Sigmoid colon (tissue), 7 donors: ENCODE measurements at places on chromosomes 3 and 15.

DNA sequence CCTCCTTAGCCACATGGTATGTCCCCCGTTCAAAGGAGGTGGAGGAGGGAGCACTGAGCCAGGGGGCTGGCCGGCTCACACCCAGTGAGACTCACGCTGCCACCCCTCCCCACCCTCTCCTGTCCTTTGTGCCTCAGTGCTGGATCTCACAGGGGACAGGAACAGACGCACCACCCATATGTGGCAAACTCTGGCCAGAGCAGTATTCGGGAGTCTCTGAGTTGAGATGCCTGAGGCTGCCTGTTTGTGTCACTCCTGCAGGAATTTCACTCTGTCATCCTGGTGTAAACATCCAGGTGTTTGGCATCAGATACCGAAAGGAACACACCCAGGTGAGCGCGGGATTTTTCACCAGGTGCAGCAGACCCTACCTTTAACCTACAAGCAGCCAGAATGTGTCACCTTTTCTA lies 25.7 kb downstream of the RGMA start:
- no peaks in the 10 kb centered on the region for H3K27me3 ChIP-seq
- H3K4me3 ChIP-seq: no peak overlapping the region
- no peak for DNase-seq

DNA sequence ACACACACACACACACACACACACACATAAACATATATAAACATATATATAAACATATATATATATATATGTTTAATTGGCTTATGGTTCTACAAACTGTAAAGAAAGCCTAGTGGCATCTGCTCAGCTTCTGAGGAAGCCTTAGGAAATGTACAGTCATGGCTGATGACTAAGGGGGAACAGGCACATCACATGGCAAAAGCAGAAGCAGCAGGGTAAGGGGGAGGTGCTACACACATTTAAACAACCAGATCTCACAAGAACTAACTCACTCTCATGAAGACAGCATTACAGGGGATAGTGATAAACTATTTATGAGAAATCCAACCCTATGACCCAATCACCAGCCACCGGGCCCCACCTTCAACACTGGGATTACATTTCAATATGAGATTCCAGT lies 922.9 kb downstream of the SI start:
- no peaks in the 10 kb centered on the region for H3K27me3 ChIP-seq
- DNase-seq: no peak
- H3K4me1 ChIP-seq: no peaks in the 10 kb centered on the region
- no peaks in the 10 kb centered on the region for H3K36me3 ChIP-seq

GRCh38 chr15:47720555-47720954 lies 3.2 kb downstream of the SEMA6D start:
- no peak overlapping the region for H3K4me3 ChIP-seq
- H3K4me1 ChIP-seq: peaks cover 23% of the 10 kb centered on the region
- H3K36me3 ChIP-seq: no peaks in the 10 kb centered on the region
- no peaks in the 10 kb centered on the region for H3K27me3 ChIP-seq
- no peak for DNase-seq
- H3K27ac ChIP-seq: peak overlapping the region; percentile 22

- H3K27ac ChIP-seq: no peak overlapping the region
- no peaks in the 10 kb centered on the region for H3K27me3 ChIP-seq
- no peaks in the 10 kb centered on the region for H3K36me3 ChIP-seq
- no peaks in the 10 kb centered on the region for H3K4me1 ChIP-seq
- no peak overlapping the region for H3K4me3 ChIP-seq
Measured at GRCh38 chr3:162978136-162978535, 1481.5 kb downstream of the OTOL1 start.

- H3K4me1 ChIP-seq: no peaks in the 10 kb centered on the region
- H3K4me3 ChIP-seq: no peak overlapping the region
- no peak overlapping the region for H3K27ac ChIP-seq
- no peak for DNase-seq
Measured at GRCh38 chr3:16113704-16114103, 60.8 kb upstream of the GALNT15 start.

- no peaks in the 10 kb centered on the region for H3K4me1 ChIP-seq
- H3K4me3 ChIP-seq: no peak overlapping the region
- no peaks in the 10 kb centered on the region for H3K36me3 ChIP-seq
- no peak overlapping the region for H3K27ac ChIP-seq
Measured at GRCh38 chr3:116161575-116162525, 283.4 kb downstream of the LSAMP start.

DNA sequence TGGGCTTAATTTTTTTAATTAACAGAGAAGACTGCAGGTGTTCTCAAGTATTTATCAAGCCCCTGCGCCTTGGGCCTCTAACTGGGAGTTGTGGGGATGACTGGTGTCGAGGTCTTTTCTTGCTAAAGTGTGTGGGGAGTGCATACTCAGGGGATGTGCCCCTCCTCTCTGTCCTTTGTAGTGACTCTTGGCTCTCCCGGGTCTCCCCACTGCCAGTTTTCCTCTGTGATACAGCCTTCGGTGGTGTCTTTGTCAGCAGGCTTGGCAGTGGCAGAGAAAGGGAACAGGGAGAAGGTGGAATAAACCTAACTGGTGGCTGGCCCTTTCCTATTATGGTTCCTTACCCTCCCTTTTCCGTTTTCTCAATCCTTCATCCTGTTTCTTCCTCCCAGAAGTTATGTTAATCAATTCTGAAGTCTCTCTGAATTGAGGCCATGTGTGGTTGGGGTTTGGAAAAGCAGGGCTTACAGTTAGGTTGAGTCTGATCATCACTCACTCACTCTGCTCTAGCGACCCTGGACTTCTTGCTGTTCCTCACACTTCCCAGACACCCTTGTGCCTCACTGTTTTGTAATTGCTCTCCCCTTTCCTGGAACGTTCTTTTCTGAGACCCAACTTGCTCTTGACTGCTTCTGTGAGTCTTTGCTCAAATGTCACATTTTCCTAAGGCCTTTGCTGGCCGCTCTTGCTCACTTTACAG lies 158.1 kb downstream of the PTPRG start:
- no peaks in the 10 kb centered on the region for H3K27me3 ChIP-seq
- no peak for DNase-seq
- H3K4me1 ChIP-seq: peaks cover 8% of the 10 kb centered on the region
- no peak overlapping the region for H3K4me3 ChIP-seq

- H3K4me3 ChIP-seq: no peak overlapping the region
- DNase-seq: no peak
- H3K4me1 ChIP-seq: peaks cover 2% of the 10 kb centered on the region
- no peaks in the 10 kb centered on the region for H3K27me3 ChIP-seq
- H3K36me3 ChIP-seq: no peaks in the 10 kb centered on the region
Measured at GRCh38 chr3:126684218-126684751, 19.8 kb upstream of the CHCHD6 start.

DNA sequence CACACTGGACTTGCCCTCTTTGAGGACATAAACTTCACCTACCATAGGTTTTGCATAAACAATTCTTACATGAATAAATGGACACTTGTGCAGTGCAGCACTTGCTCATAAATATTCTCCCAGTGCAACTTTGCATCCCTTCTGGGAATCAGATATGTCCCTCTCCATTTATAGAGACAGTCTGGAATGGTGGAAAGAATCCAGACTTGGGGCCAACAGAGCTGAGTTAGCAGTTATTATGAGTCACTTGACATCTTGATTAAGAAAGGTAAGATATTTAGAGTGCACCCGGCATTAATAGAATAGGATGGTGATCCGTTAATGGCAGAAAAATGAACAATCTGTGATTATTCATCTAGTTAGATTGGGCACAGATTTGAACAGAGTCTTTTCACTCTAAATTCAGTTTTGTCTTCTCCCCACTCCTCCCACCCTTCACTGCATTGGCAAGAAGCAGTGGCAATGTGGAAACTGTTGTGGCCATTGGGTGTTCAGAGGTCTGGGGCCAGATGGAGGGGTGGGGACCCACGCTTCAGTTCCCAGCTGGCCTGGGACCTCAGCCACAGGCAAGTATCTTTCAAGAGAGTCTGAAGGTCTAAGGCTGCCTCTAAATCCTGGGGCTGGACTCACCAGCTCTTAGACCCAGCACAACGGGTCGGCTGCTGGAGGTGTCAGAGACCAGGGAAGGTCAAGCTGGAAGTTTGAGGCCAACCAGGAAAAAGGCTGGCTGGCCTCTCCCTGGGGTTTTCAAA lies 58.9 kb upstream of the KY start:
- H3K4me1 ChIP-seq: peaks cover 22% of the 10 kb centered on the region
- H3K4me3 ChIP-seq: no peak overlapping the region
- H3K27me3 ChIP-seq: no peaks in the 10 kb centered on the region
- H3K27ac ChIP-seq: no peak overlapping the region
- H3K36me3 ChIP-seq: no peaks in the 10 kb centered on the region

DNA sequence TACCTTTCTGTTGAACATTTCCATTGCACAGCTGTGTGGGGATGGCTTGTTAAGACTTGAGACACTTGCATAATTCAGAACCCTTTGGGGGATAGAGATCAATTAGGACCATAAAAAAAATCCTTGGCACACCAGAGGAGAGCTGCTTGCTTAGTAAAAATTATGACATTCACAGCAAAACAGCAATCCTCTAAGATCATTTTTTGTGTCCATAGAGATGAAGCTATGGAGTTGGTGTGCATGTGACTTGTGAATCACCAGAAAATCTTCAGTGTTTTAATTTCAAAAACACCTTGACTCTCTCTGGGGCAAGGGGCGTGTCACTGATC lies 7.7 kb downstream of the COL8A1 start:
- no peaks in the 10 kb centered on the region for H3K36me3 ChIP-seq
- no peak overlapping the region for H3K4me3 ChIP-seq
- no peaks in the 10 kb centered on the region for H3K27me3 ChIP-seq
- peak overlapping the region; percentile 81 for H3K27ac ChIP-seq

DNA sequence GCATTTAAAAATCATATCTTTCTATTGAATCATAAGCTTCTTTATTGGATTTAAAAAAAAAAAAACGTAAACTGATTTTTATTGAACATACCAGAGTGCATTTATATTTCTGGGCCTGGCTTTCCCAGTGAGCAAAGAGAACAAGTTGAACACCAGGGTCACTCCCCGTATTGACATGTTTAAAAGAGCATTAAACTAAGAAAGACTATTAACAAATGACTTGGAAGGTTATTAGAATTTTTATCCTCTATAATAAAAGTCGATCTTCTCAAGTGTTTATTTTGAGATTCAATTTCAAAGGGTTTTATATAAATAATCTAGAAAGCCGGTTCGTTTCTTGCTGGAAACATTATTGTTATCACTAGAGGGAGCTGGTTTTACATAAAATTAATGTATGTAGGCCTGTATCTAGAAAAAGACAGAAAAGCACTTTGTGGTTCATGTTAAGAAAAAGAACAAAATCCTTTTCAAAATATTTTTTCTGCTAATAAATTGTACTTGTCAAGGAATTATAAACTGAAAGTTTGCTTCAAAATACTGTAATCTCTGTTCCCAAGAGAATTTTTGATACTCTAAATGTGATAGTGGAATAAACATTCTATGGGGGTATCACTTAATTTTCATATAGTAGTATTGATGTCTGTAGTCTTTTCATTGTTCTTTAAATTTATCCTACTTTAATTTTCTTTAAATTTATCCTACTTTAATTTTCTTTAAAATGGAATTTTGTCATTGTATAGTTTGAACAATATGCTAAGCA lies 321.8 kb upstream of the MME start:
- no peaks in the 10 kb centered on the region for H3K36me3 ChIP-seq
- no peaks in the 10 kb centered on the region for H3K4me1 ChIP-seq
- no peak overlapping the region for H3K27ac ChIP-seq
- H3K4me3 ChIP-seq: no peak overlapping the region

GRCh38 chr3:88059380-88060170 lies 520 bp downstream of the ZNF654 start:
- H3K27ac ChIP-seq: peak overlapping the region; percentile 97
- H3K4me1 ChIP-seq: peaks cover 19% of the 10 kb centered on the region
- H3K27me3 ChIP-seq: no peaks in the 10 kb centered on the region
- peak overlapping the region; percentile 95 for H3K4me3 ChIP-seq
- H3K36me3 ChIP-seq: peaks cover 15% of the 10 kb centered on the region

- no peak overlapping the region for H3K4me3 ChIP-seq
- peak overlapping the region; percentile 65 for H3K27ac ChIP-seq
- H3K27me3 ChIP-seq: no peaks in the 10 kb centered on the region
Measured at GRCh38 chr15:49902685-49903501, 216.1 kb downstream of the ATP8B4 start.
